ENCODE measurements at places on chromosomes 1 and 21. TPM values are rescaled to one million over a fixed set of nuclear protein-coding genes. Genes with fewer than 3 reads are reported as not detected.

The TSPEAR gene
- not detected for total RNA-seq

DNA sequence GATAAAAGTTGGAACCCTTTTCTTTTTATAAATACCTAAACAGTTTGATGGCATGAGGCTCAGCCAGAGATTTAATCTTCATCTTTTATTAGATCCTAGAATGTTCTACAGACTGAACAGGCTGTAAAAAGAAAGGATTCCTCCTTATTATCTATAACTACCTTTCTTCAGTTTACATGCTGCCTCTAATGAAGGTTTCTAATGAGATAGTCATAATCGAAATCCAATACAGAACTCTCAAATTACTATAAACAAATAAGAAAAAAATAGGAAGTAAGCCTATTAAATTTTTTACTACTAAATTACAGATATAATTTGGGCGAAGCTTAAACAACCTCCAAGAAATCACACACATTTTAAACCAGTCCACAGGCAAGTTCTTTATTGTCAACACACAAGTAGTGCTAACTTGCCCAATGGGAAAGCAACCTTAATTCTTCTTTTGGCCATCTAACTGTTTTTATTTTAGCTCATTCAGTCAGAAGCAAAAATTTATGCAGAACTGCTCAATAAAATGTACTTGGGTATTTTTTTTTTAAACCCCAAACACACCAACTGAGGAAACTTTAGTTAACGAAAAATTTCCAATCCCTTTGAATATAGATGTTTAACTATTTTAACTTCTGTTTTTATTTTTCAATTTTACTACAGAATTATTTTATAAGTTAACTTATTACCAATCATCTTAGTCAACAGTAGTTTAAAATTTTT lies 4.8 kb downstream of the WDR26 start:
- no peak for DNase-seq

DNA sequence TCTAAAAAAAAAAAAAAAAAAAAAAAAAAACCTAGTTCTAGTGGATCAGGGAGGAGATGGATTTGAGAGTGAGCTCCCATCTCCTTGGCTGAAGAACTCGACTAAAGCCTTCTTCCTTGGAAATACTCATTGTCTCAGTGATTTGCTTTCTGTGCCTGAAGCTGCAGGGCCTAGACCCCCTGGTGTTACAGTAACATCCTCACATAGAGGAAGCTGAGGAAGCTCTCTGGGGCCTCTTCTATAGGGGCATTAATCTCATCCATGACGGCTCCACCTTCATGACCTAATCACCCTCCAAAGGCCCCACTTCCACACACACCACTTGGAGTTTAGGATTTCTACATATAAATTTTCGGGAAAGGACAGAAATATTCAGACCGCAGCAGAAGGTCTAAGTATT lies 95.9 kb upstream of the ETS2 start:
- DNase-seq, result no peak

GRCh38 chr1:175274368-175274767 lies 81.8 kb upstream of the KIAA0040 start:
- no peak for DNase-seq

DNA sequence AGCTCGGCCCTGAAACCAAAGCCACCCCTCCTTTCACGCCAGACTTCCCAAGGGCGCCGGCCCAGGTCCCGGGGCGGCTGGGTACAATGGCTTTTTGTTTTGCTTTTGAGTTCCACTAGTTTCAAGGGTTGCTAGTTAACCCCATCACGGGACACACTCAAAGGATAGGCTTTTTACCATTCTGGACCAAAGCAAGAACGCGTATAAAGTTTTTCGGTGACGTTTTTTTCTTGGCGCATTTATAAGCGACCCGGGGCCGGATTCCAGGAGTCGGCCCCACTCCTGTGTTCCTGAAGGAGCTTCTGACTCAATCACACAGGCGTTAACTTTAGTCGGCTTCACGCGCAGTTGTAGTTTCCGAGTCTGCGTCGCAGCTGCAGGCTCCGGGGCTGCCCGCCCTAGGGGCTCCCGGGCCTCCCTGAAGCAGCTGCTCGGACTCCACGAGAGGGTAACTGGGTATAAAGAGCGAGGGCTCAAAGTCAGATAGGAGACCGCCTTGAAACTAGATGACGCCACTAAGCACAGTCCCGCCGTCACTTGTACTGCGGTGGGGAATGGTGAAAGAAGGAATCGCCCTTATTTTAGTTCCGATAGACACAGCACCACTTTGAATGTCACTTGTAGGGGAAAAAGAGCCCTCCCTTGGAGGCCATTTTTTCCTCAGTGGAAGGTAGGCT lies 707 bp upstream of the KLHL21 start:
- peak; percentile 59 for DNase-seq

DNA sequence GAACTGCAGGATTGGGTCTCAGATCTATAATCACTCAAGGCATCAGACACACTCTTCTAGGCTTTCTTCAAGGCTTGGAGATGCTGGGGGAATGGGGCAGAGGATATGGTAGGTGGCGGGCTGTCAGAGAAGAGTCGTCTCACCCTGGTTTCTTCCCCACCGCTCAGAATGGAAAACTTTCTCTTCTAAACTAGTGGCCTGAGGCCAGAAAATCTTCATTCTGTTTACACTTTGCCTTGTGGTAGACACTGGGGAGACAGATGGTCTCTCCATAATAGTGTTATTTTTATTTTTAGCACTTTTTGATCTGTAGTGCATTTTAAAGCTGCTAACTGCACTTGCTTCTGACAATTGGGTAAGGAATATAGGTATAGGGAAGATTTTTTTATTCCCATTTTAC lies 2.6 kb downstream of the PRELP start:
- no peak for DNase-seq

The MYBPH gene
- total RNA-seq, result not detected

DNA sequence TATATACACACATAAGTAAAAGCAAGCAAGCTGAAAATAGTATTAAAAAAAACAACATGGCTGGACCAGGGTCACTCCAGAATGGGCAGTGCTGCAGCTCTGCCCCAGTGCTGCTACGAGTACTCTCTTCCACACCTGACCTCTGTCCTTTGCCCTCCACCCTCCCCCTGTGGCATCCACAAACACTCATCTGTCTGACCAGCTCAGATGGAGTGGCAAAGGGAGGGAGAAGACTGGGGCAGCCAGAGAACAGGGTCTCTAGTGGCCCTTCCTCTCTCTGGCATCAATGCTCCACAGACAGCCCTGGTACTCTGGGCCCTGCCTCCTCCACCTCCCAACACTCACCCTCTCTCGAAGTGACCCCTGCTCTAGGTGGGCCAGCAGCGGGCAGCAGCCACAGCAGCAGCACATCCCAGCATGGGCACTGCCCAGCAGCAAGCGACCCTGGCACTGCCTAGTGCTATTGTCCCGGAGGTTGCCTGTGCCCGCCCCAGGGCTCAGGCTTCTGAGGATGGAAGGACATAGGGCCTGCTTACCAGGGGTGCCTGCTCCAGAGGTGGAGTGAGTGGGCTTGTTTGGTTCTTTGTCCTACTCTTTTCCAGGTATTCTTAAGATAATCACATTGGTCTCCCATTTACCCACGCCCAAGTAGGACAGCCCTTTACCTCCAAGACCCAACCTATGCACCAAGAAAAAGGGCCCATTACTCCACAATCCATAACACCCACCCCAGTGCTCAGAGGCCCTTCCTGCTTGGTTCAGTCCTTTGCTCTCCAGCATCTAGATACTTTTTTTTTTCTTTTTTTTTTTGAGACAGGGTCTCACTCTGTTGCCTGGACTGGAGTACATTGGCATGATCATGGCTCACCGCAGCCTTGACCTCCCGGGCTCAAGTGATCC lies 6.2 kb downstream of the ARHGEF2 start:
- DNase-seq, result no peak

GRCh38 chr1:201334325-201335173 lies 42.9 kb downstream of the TNNT2 start:
- no peak for DNase-seq

The TTF2 gene
- total RNA-seq, result 25.0 TPM

- no peak for DNase-seq
Observed at GRCh38 chr1:236173174-236173767, 30.9 kb downstream of the GPR137B start.

- no peak for DNase-seq
Observed at GRCh38 chr1:60160141-60160540, 86.6 kb upstream of the C1orf87 start.

The KRTAP8-1 gene
- not detected for total RNA-seq

The CASZ1 gene
- 56.0 TPM for total RNA-seq

DNA sequence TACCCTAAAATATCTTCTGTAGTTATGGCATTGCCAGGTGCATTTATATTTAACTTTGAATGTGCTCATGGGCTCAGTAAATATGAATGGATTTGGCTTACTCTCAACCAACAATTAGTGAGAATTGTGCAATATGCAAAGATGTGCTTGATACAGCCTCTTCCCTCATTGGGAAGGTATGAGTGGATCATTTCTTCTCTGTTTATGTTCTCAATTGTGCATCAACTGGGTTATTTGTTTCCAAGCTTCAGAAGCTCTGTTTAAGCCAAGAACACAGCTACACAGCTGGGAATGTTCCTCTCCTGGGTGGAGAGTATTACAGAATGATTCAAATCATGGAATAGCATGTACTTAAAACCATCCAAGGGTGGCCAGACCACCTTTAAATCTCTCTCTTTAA lies 17.6 kb upstream of the MAP1LC3C start:
- DNase-seq, result no peak

GRCh38 chr1:23527366-23527765 lies 3.7 kb downstream of the E2F2 start:
- no peak for DNase-seq
